ENCODE measurements at places on chromosomes 5 and 9. TPM values are rescaled to one million over a fixed set of nuclear protein-coding genes. Genes with fewer than 3 reads are reported as not detected.

DNA sequence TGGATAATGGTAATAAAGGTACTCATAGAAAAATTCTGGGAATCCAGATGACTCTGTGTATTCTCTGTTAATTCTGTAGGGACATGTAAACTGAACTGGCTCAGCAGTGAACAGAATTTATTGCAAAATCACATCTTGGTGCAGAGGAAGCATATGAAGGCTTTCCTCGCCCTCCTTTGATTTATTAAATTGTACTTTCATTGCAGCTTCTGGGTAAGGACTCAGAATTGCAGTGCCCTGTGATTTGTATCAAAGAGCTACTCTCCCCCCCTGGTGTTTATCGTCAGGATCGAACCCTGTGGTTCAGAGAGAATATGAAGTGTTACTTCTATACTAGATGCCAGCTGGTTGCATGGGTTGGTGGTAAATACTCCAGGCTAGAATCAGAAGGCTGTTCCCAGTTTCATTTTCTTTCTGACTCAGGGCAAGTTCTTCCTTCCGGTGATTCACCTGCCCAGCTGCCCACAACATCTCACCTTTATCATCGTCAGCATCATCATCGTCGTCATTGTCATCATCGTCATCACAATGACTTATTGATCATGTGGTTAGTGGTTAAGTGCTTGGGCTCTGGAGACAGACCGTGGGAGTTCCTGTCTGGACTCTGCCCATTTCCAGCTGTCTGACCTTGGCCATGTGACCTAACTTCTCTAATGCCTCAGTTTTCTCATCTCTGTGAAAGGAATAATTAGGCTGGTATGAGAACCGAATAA is 238.8 kb downstream of the ARHGAP26 start:
- no peak for DNase-seq

Gene IFNA21
- total RNA-seq: not detected

Gene CER1
- not detected for total RNA-seq

Gene KLHL3
- total RNA-seq: 11.9 TPM

All from thyroid gland (tissue), 4 donors.